EH (cell line): ENCODE measurements at places on chromosomes 1 and 21.

DNA sequence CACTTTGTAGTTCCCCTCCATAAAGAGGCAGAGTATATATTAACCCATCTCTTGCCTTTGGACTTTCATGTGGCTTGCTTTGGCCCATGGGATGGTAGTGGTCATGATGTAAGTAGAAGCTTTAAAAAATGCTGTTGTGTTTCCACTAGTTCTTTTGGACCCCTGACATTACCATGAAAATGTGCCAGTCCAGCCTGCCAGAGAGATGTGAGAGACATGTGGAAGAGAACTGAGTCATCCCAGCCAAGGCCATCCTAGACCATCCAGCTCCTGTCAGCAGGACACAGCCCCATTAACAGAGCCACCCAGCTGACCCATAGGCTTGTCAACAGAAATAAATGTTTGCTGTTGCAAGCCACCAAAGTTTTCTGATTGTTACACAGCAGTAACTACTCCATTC lies 3.9 kb upstream of the CD101 start:
- DNase-seq, result peak; percentile 1

GRCh38 chr21:41677671-41678015 lies 89.2 kb downstream of the RIPK4 start:
- no peak for DNase-seq

DNA sequence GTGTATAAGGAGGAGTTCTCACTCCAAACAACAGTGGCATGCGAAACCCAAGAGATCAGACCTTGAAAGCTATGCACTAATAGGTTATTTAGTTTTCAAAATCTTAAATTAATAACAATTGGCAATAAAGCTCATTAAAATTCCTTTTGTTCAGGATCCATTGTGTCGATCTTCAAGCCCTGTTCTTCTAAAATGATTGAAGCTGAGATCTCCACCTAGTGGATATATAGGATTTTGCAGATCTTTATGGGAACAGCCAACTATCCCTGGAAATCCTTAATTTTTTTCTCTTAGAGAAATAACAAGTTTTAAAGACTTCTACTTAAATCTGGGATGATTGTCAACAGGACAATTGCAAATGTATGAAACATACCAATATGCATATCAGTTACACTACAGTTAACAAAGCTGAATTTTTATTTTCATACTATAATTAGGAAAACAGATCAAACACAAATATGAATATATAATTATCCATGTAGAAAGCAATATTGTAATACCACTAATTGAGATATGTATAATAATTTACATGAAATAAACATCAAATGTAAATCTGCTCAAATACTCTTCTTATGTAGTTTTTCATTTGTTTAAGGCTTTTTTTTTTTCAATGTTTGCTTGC lies 43.3 kb downstream of the LRRC53 start:
- DNase-seq, result peak; percentile 33

DNA sequence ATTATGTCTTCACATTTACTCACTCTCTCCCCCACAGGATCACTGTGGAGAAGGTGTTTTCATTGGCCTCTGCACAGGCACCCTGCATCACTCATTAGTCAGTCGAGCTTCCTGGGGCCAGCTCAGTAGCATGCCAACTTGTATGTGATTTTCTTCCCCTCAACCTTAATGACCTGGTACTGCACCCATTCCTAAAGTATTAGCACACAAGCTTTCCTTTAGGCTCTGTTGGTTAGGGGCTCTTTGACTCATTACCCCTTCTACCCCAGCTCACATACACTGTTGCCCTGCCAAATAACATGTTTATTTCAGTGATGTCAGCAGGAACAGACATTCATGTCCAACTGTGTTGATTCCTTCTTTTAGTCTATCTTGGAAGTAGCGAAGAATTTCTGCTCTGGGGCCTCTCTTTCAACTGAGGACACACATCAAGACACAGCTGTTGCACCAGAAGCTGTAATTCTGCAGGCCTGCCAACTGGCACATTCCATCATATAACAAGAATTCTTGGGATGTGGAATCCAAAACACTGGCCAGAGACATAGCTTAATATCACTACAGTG lies 603.5 kb upstream of the ADAMTS5 start:
- DNase-seq, result peak; percentile 96
